ENCODE measurements at places on chromosomes 6 and 20.

GRCh38 chr20:47843886-47844567 lies 58.7 kb upstream of the SULF2 start:
- DNase-seq, result no peak

DNA sequence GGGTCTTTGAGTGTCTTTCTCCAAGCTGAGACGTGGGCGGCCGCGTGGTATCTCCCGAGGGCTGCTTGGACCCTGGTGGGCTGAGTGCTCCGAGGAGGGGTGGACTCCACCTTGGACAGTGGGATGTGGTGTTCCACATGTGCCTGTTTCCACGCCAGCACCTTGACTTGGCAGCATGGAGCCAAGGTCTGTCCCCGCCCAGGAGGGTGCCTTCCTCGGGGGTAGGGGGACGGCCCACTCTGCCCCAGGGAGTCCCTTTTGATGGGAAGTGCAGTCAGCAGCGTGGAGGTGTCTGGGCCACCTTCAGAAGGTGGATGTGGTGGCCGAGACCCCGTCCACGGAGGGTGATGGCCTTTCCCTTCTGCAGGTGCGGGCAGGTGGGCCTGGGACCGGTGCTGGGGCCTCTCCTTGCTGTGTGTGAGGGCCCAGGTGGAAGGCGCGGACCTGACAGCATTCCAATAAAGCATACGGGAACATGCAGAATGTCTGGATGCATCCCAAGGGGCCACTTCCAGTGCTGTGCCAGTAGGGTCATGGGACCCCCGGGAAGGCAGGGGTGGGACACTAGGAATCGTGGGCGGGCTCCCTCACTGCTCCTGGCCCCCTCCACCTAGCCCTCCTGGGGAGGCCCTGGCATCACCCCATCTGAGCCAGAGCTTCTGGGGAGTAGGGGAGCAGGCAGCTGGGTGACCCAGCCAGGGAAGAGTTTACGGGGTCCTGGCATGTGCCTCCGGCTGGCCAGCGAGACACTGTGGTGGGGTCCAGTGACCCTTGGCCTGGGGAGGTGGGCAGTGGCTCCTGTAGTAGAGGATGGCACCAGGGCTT lies 3.5 kb upstream of the COL20A1 start:
- DNase-seq, result no peak

DNA sequence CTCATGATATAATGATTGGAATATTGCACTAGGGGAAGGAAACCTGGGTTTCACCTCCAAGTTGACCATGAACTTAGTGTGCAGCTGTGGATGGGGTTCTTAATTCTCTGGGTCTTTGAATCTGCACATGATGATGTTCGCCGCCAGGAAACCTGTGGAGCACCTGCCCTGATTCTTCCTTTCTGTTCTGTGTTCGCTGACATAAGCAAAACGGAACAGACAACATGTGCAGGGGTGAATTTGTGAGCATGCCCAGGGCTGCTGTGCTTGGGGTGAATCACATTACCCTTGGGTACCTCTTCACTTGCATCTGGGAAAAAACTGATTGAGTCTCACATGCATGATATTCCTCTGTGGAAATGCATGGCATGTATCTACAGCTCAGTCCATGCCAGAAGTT lies 48.8 kb downstream of the CAP2 start:
- no peak for DNase-seq

- DNase-seq, result no peak
These were observed 255.4 kb downstream of the TBX18 start for GRCh38 chr6:84508981-84509380.

GRCh38 chr6:66238851-66239250 lies 531.8 kb upstream of the EYS start:
- DNase-seq, result no peak

DNA sequence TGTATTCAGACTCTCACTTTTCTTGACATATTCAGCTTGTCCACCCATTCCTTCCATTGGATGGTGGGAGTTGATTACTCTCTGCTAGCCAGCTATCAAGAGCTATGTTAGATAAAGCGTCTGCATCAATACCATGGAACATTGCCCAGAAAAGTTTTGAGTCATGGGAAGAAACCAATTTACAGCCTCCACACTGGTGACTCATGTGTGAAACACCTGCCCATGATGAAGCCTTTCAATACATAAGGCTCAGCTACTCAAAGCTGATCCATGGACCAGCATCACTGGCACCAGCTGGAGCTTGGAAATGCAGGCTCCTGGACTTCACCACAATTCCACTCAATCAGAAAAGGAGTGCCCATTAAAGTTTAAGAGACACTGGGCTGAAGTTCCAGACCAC lies 16.1 kb downstream of the PLA2G7 start:
- no peak for DNase-seq

DNA sequence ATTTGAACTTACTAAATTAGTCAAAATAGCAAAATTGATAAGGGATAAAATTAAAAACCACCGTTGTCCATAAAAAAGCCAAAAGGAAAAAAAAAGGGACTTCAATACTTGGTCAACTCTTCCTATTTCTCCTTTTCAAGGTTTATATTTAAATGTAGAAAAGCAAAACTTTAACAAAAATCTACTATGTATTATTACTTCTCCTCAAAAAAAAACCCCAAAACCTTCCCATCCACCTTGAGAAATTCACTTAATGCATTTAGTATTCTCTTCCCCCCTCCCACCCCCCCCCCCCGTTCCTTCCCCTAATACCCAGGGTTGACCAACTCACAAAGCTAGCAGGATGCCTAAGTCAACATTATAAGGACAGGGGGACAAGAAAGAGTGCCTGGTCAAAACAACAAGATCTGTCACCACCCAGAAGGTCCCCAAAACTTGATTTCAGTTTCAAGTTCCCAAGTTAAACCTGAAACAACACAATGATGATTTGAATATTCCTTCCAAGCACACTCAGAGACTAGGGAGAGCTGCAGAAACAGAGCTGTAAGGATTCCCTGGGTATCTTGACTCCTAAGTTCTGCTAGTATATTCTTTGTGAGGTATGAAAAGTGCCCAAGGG lies 14.6 kb downstream of the GMDS start:
- no peak for DNase-seq

GRCh38 chr6:149806127-149806526 lies 56.6 kb downstream of the PCMT1 start:
- no peak for DNase-seq

GRCh38 chr6:110250838-110251237 lies 70.6 kb downstream of the CDC40 start:
- no peak for DNase-seq

DNA sequence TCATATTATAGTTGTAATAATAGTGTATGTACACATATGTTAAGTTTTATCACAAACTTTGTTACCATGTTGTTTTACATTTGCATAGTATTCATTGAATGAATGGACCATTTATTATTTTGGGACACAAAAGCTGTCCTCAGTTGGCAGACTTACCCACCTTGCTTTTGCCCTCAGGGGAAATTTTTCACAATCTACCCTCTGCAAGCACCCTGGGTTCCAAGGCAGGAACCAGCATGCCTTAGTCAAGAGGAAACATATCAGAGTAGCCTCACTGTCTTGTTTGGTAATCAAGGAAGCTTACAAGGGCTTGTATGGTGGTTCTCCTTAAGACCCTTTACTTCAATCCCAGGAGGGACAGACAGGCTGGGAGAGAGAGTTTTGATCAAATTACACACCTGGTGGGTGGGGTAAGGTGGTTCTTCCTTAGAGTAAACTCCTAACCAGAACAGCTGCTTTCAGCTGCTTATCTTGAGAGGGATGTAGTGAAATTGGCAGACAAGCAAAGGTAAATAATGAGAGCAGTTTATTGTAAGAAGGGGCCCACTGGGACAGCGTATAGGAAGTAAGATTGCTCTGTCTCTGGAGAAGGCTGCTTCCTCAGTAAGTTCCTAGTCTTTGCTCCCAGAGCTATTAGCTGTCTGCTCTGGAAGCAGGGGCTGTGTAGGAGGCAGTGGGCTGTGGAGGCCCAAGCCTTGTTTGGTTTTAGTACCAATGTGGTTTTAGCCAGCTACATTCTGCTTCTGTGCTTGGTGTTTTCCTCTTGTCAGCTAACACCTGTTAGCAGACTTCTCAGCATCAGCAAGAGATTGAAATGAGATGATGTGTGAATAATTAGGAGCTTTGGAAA lies 31.1 kb downstream of the BRPF3 start:
- no peak for DNase-seq

DNA sequence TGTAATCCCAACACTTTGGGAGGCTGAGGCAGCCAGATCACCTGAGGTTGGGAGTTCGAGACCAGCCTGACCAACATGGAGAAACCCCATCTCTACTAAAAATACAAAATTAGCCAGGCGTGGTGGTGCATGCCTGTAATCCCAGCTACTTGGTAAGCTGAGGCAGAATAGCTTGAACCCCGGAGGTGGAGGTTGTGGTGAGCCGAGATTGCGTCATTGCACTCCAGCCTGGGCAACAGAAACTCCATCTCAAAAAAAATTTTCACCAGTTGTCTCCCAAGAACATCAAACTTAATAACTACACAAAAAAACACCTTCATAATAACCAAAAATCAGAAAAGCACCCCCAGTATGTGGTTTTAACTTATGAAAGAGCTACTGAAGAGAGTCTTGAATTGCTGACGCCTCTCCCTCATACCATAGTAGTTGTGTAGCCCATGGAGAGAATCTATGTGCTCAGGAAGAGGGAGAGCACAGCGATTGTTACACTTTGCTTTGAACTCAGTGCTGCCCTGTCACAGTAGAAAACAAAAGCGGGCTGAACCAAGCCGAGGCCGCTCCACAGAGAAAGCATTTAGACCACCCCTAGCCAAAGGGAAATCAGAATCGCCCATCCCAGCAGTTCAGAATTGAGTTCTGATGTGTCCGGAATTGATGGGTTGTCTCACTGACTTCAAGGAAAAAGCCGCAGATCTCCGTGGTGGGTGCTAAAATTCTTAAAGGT lies 42.0 kb upstream of the GMPR start:
- no peak for DNase-seq

- no peak for DNase-seq
These were observed 27.4 kb downstream of the PMEPA1 start for GRCh38 chr20:57682184-57683101.

GRCh38 chr20:37526238-37526838 lies 1.3 kb downstream of the BLCAP start:
- DNase-seq, result peak; percentile 11

GRCh38 chr6:40276141-40276540 lies 311.0 kb downstream of the LRFN2 start:
- no peak for DNase-seq

DNA sequence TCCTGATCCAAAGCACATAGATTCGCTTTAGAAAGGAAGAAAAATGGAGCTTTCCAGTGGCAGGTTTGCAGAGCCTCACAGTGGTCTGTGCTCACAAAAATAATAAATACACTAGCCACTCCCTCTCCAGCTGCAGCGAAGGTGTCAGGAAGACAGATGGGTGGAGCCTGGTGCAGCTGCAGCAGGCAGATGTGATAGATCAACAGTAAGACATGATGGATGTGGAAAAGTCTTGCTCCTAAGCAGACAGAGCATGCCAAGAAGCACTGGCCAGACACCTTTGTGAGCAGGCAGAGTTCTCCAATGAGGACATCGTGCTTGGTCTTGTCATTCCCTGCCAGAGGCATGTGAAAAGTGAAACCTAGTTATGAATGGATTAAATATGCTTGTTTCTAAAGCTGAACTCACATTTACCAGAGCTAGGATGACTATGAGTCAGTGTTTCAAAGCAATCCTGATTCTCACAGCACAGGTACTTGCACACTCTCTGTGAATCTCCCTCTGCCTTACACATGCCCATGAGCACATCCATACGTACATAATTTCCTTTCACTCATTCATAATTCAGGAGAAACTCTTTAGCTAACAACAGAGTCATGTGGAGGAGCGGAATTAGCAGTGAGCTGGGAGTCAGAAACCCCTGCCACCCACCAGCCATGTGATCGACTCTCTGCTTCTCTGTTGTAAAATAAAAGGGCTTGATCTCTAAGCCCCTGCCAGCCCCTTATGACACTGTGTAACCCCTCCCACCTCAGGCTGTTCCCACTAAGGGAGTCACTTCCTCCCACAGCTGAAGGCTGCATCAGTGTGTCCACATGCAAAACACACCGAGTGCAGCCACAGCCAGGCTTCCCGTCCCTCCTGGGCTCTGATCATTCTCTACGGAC lies 111.2 kb downstream of the SCML4 start:
- DNase-seq, result no peak

- DNase-seq, result peak; percentile 50
These were observed 7.2 kb downstream of the HLA-DMB start for GRCh38 chr6:32933661-32934085.

GRCh38 chr6:65707126-65707826 lies at the start of gene EYS:
Gene EYS (minus strand): TSS chr6:65707226. CDS start chr6:65495410, 211,816 bp downstream.
- no peak for DNase-seq

- DNase-seq, result no peak
These were observed 112.0 kb downstream of the FYN start for GRCh38 chr6:111761212-111761611.

DNA sequence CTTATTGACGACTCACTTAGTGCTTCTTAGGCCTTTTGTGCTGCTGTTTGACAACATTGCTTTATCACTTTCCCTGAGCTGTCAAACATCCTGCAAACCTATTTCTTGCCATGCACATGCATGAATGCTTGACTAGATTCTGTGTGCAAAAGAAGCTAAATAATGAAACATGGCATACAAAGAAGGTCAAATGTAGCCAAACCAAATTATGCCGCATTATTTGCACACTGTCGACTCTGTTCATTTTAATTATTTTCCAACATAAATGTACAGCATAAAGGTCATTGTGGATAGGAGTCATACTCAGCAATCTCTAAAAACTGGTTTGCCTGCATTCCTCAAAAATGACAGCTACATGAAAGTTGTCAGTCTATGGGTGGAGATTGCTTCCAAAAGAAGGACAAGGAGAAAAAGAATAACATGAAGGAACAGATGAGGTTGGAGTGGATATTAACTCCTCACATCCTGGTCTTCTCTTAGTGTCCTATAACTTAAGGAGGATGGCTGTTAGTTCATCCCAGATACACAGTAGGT lies 123.1 kb upstream of the STXBP5 start:
- no peak for DNase-seq

DNA sequence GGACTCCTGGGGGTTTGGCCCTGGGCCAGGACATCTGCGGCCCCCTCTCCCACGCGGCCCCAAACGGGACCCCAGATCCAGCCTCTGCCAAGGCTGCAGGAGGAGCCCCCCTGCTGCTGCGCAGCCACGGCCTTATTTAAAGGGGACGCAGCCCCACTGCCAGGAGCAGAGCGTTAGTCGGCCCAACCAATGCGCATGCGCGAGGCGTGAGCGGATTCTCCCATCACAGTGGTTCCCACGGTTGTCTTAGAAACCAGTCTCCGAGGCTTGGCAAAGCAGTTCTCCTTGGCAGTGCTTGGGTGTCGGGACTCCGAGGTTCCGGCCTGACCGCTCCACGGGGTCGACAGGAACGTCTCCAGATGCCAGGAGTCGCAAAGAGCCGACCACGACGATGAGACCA lies 288.3 kb upstream of the ZNF337 start:
- no peak for DNase-seq
